ENCODE measurements at places on chromosomes 2 and 18.

GRCh38 chr18:292271-292670 lies 24.4 kb upstream of the THOC1 start:
- DNase-seq = no peak

DNA sequence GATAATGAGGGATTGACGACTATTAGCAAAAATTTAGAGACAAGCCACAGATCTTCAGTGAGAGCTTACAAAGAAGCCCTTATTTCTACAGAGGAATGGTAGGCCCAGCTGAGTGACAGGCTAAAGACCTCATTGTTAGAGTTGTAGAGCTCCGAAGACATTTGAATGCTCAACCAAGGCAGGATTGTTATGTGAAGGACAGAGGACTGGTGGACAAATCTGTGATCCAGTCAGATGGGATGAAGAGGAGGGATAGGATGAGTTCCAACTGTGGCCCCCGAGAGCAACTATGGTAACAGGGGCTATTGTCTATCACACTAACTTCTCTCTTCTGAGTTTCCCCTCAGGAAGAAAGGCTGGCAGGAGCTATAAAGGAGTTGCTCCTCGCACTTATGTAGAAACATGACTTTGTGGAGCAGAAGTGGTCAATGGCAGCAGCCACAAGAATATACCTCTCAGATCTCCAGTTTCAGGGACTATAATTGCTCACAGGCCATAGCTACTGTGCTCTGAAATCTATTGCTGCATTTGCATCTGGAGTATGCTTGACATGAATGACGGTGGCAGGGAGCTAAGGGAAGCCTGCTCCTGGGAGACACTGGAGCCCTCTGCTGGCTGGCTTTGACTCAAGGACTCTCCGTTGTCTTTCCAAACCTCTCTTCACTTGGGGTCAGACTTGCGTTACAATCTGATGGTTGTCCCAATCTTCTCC lies 50.3 kb upstream of the GREB1L start:
- no peak for DNase-seq

GRCh38 chr18:47929681-47930198 lies 719 bp downstream of the SMAD2 start:
- no peak for DNase-seq

DNA sequence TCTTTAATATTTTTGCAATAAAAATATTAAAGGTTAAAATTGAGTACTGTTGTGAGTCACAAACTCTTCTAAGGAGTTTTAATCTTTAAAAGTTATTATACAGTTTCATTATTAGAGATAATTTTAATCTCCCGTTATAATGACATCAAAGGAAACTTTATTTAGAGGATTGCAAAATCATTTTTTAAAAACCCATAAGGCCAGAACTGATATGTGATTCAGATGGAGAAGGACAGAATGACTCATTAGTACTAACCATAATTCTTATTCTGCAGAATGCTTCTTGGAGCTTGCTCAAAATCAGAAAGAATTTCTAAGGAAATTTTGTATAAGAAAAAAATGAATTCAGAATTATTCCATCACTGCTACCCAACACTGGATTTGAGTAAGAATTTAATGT lies 12.5 kb upstream of the HNRNPLL start:
- DNase-seq = no peak

GRCh38 chr2:181106789-181107627 lies 126.6 kb downstream of the UBE2E3 start:
- DNase-seq = no peak

DNA sequence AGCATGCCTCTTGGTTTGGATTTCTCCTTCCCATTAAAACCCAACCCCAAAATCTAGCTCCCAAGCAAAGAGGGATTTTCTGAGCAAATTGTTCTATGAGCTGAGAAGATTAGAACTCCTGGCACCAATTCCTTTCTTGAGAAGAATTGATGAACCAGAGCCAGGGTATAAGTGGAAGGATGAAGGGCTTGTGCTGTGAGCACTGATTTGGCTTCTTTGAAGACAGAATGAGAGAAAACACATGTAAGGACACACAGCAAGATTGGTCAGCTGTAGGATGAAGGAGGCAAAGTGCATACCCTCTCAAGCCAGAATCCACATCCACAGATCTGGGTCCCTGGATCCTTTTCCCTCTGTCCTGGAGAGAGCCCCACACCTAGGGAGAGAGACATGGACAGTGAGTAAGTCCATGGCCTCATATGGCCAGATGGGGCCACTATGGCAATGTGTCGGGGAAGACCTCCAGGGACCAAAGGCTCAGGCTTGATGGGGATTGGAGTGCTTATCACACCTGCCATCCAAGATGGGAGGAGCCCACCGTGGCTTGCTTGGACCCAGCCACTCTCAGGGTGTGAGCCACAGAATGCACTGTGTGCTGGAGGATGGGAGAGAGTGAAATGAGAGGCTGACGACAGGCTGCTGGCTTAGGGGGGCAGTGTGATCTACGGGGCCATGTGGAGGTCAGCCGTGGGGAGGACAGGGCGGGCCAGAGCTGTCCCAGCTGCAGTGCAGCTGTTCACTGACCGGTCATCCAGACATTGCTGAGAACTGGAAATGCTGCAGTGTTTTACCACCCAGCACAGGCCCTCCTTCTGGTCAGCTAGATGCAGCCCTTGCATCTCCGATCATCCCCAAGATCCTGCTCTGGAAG lies 339.8 kb downstream of the CYP26B1 start:
- DNase-seq = no peak

DNA sequence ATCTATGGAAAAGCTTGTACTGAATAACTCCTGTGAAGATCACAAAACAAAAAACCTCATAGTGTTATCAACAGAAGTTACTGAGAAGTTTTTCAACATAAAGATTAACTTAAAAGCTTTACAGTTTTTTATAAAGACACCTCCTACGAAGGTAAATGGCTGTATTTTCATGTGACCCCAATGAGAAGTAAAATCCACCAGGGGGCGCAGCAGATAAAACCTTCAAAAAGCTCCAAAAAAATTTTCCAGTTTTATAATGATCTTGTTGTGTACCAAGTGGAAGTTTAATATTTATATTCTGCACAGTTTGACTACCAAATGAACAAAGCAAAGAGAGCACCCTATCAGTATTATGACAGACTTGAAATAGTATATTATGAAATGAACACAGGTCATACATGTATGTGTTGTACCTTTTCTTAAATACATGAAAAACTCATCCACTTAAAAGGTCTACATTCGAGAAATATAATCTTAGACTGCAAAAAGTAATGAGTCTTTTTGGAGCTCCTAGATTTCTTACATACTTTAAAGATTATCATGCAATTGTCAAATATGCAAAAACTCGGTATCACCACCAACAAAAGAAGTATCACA lies 38.5 kb downstream of the PNO1 start:
- peak; percentile 18 for DNase-seq

DNA sequence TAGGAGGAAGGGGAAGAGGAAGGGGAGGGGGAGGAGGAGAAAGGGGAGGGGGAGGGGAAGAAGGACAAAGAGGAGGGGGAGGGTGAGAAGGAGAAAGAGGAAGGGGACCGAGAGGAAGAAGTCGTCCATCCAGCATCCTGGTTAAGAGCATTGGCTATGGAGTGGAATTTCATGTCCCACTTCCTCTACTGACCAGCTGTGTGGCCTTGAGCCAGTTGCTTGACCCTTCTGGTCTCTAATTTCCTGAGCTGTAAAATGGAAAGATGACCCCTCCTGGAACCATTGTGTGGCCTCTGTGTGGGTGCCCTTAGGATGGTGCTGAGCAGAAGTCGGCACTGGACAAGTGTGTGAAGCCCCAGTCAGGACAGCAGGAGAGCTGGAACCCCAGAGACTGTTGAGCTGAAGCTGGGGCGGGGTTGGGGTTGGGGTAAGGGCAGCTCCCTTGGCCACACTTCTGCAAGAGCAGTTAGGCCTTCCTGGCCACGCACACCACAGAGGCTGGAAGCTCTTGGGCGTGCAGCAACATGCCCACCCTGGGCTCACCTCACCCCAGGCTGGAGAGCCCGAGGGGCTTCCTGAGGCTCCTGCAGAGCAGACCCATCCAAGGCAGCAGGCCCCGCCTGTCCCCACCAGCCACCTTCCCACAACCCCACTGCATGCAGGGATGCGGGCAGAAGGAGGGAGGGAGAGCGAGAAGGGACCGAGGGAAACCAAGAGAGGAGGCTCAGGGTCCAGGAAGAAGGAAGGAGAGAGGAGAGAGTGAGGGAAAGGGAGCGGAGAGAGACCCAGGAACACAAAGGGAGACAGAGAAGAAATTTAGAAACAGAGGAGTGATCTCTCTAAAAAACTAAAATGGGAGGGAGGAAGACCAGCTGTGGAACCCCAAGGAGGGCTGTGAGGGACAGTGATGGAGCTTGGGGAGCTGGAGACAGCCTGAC lies 16.2 kb downstream of the ADRA2B start:
- DNase-seq = no peak

DNA sequence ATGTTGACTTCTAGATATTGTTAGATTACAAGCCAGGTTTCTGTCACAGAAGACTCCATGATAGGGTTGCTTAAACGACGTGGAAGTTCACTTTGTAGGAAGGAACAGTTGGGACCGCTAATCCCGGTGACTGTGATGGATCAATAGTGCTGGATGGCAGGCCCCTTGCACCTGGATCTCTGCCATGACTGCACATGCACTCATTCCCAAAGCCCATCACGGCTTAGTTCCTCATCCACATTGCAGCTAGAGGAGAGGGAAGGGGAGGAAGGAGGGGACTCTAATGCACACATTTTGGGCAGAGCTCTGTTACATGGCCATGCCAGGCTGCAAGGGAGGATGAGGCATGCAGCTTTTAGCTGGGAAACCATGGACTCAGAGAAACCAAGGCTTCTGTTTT lies 773.7 kb upstream of the RAB6C start:
- DNase-seq = no peak

DNA sequence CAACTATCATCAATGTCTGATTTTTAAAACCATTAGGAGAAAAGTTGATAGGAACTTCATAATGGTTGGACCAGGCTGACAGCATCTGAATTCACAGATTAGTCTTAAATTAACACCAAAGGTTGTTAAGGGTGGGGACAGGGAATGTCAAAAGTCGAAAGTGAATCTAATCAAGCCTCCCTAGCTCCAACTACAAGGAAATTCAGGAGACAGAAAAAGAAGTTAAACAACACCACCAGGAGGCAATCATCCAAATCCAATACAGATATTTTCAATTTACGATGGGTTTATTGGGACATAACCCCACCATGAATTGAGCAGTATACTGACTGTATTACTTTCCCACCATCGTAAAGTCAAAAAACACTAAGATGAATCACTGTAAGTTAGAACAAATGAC lies 32.8 kb downstream of the ATF2 start:
- DNase-seq = no peak

DNA sequence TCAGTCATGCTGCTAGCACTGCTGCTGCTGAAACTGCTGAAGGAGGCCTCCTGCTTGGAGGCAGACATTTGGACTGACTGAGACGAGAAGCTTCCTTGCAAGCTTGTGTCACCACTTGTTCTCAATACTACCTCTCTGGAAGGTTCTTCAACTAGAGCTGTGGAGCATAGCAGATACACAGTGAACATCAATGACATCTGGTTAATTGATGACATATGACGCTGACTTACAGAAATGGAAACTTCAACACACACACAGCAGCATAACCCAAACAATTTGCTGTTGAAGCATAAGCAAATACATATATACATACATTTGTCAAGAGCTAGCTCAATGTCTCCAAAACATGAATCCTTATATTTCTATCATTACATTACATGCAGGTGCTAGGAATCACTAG lies 47.3 kb downstream of the PLEKHA3 start:
- no peak for DNase-seq

DNA sequence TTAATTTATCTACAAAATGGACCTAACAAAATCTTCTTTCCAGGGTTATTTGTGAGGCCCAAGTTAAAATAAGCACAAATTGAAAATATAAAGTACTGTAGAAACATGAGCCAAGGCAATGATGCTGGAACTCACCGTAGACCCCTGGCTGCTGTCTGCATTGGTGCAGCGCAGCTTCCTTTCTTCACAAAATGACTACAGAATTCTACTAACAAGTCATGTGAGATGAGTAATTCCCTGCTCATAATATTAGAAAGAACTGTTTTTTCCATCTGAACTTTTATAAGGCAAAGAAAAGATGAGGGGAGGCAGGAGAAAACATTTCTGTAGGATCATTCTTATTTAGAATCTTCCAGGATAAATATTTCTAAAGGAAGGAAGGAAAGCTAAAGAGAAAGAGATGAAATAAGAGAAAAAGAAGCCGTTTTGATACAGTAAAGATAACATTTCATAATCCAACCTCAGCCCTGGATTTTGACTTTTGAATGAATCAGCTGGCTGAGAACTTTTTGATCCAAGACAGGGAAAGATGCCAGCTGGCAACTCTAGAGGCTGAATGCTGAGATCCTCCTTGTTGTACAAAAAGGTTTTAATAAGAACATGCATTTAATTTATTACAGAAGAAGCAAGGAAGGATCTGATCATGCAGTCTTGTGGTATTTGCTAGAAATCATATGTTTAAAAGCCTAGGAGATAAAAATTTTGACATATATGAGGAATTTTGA lies 183.9 kb upstream of the KLHL14 start:
- DNase-seq = no peak

- DNase-seq = no peak
Observed at GRCh38 chr18:50172367-50172766, 22.6 kb downstream of the MYO5B start.

- DNase-seq = no peak
Observed at GRCh38 chr18:54878159-54878622, 49.9 kb downstream of the RAB27B start.

DNA sequence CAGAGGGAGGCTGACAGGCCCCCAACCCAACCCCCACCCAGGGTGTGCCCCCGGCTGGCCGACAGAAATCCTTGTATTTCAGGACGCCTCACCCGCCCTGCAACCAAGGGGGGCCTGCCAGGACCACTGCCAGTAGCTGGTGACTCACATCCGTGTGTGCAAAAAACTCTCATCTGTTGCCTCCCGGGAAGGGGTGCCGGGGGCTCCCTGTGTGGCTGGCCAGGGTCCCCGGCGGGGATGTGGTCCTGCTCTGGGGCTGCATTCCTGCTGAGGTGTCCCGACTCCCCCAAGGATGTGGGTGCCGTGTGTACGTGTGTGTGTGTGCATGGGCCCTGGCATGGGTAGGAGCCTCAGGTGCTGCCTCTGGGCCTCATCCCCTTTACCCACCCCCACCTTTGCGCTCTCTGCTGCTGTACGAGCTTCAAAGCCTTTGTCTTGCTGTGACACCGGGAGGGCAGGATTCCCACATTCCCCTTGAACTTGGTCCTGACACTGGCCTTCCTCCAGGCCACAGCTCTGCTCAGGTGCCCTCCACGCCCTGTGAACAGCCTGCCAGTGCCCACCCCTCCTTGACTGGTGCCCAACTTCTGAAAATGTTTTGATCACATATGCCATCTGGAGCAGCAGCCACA lies 226.3 kb upstream of the HDAC4 start:
- no peak for DNase-seq

- DNase-seq = no peak
Observed at GRCh38 chr18:58495207-58495606, 133.7 kb downstream of the ALPK2 start.

GRCh38 chr18:12318334-12318697 lies 10.3 kb downstream of the TUBB6 start:
- no peak for DNase-seq

DNA sequence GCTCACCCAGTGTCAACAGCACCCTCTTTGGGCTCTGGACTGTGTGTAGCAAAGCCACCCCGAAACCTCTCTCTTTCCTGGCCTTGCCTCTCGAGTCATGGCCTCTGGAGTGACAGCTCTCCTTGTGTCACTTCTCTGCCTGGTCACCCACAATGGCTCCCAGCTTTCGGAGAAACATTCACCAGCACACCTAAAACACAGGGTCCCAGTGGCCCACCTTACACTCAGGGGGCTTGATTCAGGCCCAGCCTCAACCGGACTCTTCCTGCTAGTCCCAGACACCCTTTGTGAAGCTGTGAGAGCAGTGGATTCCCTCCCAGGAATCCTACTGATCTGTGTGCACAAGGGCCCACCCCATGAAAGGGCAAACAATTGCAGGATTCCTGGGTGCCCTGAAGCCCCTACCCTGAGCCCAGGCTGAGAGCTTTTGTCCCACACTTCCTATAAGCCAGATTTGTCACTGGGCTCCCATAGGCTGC lies 137.2 kb upstream of the HAAO start:
- DNase-seq = no peak
